NCI-H187 treated with DMSO at 0.1 percent for 48 hours (cell line): ENCODE measurements at places on chromosomes 7 and 10.

- DNase-seq, result no peak
Measured at GRCh38 chr10:59588791-59589190, 120.9 kb downstream of the SLC16A9 start.

DNA sequence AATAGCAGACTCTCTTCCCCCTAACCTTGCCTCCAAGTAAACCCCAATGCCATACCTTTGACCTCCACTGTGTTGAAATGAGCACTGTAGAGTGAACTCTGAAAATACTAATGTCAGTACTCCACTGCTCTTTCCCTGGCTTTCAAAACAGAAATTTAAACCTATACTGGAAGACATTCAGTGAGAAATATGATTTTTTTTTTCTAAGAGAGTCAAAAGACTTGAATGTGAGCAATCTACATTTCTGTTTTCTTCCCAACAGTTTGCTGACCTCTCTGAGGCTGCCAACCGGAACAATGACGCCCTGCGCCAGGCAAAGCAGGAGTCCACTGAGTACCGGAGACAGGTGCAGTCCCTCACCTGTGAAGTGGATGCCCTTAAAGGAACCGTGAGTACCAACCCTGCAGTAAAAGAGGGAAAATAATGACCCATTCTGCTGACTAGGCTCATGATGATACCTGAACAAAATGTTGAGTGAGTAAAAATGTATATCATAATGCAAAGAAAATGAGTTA lies 6.4 kb downstream of the VIM start:
- DNase-seq, result no peak

DNA sequence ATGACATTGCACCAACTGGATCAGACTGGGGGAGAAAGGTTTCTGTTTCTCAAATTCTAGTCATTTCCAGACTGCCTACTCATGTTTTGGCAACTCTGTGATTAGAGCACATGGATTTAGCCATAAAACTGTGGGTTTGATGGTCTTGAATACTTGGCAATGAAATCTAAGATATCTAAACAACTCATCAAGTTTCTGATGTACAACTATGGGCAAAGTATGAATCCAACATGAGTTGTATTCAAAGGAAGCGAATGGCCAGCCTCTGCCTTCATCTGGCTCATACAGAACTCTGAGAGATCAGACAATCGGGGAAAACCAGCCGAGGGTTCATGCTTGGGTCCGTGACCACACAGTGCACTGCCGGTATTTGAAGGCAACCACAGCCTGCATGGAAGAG lies 144.3 kb downstream of the ADAM12 start:
- no peak for DNase-seq

DNA sequence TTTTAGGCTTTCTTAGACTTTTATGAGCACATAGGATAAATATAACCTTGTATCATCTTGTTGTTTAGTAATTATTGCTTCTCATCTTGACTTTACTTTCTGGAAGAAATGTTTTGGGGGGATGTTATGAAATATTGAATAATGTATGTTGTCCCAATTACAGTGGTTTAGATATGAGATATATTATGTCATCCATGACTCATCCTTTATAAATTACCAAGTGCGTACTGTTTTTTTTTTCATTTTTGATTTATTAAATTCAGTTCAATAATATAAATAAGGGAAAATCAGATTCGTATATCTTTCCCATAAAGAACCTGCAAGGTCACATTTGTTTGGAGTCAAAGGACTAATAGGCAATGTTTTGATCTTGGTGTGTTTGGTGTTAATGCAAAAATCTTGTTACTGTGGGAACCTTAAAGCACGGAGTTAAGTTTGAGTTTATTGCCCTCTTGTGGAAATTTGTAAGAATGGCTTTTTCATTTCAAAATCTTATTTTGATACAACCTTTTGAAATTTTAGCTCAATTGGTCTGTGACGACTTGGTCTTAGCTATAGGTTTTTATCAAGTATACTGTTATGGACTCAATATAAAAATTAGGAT lies 108.6 kb downstream of the SRI start:
- DNase-seq, result no peak

DNA sequence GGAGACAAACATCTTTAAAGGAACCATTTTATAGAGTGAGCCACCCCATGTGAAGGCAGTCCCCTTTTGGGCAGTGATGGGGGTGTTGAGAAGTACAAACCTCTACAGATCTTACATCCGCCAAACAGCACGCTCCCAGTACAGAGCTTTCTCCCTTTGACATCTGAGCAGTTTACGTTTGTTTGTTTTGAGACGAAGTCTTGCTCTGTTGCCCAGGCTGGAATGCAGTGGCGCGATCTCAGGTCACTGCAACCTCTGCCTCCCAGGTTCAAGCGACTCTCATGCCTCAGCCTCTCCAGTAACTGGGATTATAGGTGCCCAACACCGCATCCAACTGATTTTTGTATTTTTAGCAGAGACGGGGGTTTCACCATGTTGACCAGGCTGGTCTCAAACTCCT lies 128.9 kb downstream of the CCDC3 start:
- no peak for DNase-seq

DNA sequence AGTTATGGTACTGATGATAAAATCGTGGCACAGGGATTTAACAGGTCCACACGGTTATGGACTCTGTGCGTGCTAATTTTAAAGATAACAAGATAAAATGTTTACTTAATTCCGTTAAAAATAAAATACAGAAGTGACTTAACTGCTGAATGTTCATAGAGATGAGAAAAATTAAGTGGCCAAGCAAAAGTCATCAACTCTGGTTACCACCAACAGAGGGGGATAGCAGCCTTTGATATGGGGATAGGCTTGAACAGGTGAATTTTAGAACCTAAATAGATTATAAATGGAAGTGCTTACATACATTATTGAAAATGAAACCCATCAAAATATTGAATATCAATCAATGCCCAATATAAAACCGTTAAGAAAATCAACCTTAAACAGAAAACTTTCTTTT lies 245.0 kb downstream of the WDR37 start:
- no peak for DNase-seq

- no peak for DNase-seq
Measured at GRCh38 chr10:27724287-27724686, 21.3 kb downstream of the MKX start.

- DNase-seq, result no peak
Measured at GRCh38 chr10:94088926-94089381, 95.2 kb downstream of the PLCE1 start.

- DNase-seq, result no peak
Measured at GRCh38 chr7:24337180-24337579, 53.2 kb downstream of the NPY start.

GRCh38 chr7:73833251-73833919 lies 2.6 kb downstream of the CLDN4 start:
- no peak for DNase-seq

- DNase-seq, result no peak
Measured at GRCh38 chr7:42167206-42167605, 69.8 kb downstream of the GLI3 start.

DNA sequence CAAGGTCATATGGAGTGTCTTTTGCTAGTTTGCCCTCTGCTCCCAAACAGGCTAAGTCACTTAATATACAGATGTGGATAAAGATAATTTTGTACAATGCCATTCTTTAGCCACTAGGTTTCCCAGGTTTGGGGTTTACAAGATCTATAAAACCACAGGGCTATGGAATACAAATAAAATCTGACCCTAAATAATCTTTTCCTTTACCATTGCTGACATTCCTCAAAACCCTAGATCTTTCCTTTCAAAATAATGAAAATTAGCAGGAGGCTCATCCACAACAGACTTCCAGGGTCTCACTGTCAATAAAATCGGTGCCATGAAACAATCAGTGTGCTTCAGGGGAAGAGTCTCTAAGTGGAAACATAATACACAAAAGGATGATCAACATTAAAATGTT lies 148.4 kb downstream of the CPEB3 start:
- no peak for DNase-seq

GRCh38 chr10:72162978-72163377 lies 52.8 kb upstream of the ANAPC16 start:
- no peak for DNase-seq

- no peak for DNase-seq
Measured at GRCh38 chr10:95964756-95965155, 57.0 kb downstream of the CC2D2B start.

DNA sequence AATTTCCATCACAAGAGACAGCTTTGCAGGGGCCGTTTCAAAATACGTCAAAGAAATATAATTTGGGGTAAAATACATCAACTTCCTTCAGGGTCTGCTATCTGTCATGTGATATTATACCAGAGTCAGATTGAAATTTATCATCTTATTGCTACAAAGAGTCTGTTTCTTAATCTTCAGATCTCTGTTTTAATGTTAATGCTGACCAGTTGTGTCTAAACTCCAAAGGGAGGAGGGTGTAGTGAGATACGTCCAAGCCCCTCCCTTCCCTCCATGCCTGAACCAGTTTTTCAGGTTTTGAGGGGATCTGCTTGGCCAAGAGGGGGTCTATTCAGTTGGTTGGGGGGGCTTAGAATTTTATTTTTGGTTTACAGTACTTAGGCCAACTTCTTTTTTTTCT lies 891.6 kb downstream of the GRM8 start:
- DNase-seq, result no peak

DNA sequence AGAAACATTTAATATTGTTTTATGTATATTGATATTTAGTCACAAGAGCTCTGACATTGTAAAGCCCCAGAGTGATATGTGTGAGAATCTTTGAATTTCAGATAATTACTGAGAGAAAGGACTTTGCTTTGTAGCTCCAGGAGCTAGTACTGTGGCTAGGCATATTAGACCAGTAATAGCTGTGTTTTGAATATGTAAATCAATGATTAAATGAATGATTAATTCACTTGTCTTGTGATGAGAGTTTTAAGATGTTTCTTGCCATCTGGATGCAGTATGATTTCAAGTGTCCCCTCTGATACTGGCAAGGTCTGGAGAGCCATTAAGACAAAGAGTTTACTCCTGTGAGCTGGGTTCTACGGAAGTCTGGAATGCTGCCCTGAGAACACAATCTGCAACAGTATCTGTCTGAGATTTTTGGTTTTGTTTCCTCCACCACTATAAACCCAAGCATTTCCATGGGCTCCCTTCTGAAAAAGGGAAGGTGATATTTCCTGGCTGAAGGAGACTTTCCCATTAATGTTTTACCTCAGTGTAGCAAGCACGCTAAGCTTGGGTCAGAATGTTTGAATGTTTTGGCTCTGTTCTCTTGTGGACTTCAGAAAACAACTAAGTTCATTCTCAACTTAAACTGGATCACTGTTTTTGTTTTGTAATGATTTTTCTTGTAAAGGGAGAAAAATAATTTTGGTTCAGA lies 61.3 kb upstream of the BICC1 start:
- DNase-seq, result no peak

DNA sequence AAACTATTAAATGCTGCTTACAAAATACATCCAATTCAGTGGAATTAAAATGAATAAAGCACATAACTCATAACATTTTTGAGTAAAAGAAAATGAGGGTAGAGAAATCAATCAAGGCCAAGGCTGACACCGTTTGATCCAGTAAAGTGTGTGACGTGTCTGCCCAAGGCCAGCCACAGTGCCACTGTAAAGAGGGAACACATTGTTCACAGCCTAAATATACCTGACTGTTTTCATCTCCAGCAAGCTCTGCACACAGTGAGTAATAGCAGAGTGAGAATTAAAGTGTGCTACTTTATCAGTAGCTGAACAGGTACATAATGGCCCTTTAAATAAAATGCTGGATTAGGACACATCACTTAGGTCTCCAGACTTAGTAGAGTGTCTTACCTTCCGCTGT lies 130.8 kb upstream of the DPP6 start:
- DNase-seq, result no peak

GRCh38 chr7:56157238-56157790 lies 41.1 kb upstream of the NUPR2 start:
- DNase-seq, result no peak

DNA sequence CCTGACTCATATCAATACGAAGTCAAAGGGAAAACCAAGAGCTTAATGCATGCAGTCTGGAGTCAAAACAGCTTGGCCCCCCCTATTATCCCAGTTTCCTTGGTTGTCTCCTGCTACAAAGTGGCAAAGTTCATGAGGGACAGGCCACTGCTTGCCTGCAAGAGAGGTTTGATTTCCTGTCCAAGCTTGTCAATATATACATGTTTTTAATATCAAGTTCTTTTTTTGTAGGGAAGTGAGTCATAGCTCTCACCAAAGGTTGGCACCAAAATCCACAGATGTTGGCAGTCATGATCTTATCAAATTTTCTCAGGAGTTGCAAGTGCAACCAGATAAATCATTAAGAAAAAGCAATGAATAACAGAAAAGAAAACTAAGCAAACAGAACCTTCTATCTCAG lies 176.8 kb downstream of the COBL start:
- no peak for DNase-seq

DNA sequence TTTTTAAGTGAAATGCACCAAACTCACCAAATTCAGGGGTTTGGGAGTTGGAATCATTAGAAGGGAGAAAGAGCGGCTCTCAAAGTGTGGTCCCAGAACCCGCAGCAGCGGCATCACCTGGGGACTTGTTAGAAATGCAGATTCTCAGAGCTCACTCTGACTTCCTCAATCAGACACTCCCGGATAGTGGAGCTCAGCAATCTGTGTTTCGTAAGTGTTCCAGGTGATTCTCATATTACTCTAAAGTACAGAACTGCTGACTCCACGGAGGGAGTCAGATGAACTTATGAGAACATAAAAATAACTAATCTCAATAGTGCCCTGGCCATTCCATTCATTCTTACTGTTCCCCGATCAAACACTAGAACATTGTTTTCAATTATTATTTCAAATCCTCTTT lies 358.7 kb upstream of the MYO3A start:
- DNase-seq, result no peak

DNA sequence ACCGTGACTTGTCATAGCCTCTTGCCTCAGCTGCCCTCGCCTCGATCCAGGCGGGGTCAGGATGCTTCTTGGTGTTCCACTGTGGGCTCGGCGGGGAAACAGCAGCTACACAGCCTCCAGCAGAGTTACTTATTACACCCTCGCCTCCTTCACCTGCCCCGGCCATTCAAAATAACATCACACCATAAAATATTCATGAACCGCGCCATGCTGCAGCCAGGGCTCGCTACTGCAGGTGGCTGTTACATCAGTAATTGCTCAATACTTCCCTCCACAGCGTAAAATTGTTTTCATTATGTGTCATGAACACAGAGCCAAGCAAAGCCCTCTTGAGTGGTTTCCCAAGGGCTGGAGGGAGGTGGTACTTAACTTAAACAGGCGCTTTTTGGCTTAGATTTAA lies 241.5 kb upstream of the SP8 start:
- peak; percentile 43 for DNase-seq

DNA sequence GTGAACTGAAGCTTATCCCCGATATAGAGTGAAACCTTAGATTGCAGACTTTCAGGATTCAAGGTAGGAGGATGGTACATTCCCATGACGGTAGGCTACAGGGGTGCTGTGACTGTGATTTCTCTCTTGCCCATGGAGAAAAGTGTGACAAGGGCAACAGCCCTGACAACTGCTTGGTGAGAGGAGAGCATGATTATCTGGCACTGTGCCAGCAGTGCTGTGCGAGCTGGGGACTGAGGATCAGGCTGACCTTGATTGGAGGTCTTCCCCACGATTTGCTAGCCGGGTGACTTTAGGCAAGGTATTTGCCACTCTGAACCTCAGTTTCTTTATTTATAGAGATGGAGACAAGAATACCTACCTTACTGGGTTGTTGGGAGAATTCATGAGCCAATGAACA lies 229.5 kb downstream of the PTEN start:
- no peak for DNase-seq

- DNase-seq, result no peak
Measured at GRCh38 chr7:70953796-70954195, 178.1 kb upstream of the GALNT17 start.

- no peak for DNase-seq
Measured at GRCh38 chr7:131164025-131164925, 163.4 kb upstream of the MKLN1 start.
